Midbrain (tissue), 1 donor: ENCODE measurements at places on chromosomes 2 and 18.

DNA sequence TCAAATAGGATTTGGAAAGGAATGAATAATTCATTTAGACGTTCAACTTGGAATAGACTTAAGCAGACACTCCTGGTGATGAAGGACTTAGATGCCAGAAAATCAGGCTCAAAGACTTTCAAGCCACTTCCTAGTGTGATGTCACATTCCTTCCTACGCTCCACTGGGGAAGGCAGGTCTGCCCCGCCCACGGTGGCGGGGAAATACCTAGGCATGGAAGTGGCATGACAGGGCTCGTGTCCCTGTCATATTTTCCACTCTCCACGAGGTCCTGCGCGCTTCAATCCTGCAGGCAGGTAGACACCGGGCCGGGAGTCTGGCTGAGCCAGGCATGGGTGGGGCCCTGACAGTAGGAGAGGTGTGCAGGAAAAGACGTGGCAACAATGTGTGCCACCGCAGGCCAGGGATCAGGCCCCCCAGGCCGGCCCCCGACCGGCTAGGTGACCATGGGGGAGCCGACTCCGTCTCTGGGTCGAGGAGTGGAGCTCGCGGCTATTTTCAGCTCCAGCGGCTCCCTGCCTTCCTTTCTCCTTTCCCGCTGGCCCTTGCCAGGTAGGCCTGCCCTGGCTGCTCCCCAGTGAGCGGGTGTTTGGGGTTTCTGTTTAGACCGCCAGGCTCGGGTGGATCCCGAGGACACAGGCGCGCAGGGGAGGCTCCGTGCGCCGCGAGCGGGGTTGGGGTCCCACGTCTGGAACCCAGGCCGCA lies at the start of gene IL1RL2:
Gene IL1RL2 (plus strand): TSS at position 233 of the 705 bp plus-strand sequence. CDS start 845 bp downstream, outside the sequence.
- DNase-seq = no peak

- no peak for DNase-seq
These were observed 29.0 kb upstream of the ALPP start for GRCh38 chr2:232349546-232349945.

DNA sequence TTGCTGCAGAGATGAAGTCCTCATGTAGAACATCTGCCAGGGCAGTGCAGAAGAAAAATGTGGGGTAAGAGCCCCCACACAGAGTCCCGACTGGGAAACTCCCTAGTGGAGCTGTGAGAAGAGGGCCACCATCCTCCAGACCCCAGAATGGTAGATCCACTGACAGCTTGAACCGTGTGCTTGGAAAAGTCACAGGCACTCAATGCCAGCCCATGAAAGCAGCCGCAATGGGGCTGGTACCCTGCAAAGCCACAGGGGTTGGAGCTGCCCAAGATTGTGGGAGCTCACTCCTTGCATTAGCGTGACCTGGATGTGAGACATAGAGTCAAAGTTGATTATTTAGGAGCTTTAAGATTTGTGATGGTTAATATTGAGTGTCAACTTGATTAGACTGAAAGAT lies 197.8 kb downstream of the CCDC102B start:
- DNase-seq = no peak

DNA sequence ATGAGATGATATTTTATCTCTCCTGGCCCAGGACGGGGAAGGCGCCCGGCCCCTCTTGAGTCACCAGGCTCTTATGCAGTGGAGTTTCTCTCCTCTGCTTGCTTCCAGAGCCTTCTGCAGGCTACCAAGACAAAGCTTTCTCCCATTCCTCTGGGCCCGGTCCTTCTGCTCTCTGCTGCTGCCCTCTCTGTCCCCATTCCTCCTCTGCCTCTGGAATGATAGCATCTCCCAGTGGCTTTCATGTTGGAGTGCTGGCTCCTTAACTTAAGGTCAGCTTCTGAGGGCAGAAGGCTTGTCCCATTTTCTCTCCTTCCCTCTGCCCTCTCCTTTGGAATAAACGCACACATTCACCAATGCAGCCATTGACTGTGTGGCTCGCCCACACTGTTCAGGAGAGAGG lies 86.2 kb downstream of the SDC1 start:
- DNase-seq = no peak

DNA sequence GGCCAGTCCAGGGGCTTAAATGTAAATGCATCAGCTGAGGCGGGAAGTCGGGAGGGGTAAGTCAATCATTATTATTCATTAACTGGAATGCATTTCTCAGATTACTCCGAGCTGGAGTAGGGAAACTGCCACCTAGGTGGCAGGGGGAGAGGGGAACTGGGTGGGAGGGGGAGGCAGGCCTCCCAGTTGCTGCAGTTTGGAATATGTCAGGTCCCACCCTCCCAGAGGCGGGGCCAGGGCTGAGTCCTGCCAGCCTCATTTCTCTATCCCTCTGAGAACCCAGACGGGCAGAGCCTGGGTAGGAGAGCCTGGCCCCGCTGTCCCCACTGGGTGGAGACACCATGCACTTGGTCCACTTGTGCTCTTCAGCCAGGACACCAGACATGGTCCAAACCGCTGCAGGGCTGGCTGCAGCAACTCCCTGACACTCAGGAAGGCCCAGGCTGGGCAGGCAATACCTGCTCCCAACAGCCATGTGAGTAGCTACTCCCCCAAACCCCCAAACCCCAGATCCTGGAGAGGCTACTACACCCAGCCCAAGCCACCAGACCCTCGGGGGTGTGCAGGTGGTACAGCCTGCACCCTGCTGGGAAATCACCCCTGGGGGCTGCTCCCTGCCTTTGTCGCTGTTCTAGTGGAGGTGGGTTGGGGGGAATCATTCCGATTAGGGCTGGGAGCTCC lies at the start of gene GPBAR1:
Gene GPBAR1 (plus strand): TSS at position 274 of the 681 bp plus-strand sequence. CDS start 1,710 bp downstream, outside the sequence.
- no peak for DNase-seq

GRCh38 chr2:196322973-196323810 lies 151.8 kb upstream of the STK17B start:
- DNase-seq = no peak
